Lung (tissue), 17 donors: ENCODE measurements at places on chromosomes 2 and 18.

DNA sequence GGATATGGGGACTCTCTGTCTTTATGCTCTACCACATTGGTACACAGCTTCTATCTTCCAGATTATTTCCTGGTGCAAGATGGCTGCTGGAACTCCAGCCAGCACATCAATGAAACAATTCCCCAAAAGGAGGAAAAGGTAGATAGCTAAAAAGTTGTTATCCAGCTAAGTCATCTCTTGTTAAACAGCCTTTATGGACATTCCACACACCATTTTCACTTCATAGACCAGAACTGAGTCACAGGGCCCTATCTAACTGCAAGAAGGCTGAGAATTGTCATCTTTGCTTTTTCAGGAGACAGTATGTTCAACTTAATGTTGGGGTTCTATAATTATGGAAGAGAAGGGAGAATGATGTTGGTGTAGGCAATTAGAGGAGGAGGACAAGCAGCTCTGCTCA, 133.3 kb upstream of the NOSTRIN start:
- no peak for DNase-seq

DNA sequence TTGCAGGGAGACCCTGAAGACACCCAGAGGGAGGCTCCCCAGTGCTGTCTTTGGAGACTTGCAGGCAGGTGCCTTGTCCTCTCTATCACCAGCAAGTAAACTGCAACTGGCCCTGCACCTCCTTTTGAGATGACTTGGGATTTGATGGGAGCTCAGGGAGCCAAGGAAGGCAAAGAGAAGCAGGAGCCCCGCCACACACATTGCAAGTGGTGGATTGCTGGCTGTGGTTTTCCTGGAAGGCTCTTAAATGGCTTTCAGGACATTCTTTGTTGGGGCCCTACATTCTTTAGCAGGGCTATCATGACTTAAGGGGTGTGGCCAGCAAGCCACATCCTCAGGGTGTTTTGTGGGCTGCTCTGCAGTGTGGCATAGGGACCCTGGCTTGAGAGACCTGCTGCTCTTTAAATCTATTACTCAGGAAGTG, 39.9 kb upstream of the CDC42EP3 start:
- peak; percentile 34 for DNase-seq

DNA sequence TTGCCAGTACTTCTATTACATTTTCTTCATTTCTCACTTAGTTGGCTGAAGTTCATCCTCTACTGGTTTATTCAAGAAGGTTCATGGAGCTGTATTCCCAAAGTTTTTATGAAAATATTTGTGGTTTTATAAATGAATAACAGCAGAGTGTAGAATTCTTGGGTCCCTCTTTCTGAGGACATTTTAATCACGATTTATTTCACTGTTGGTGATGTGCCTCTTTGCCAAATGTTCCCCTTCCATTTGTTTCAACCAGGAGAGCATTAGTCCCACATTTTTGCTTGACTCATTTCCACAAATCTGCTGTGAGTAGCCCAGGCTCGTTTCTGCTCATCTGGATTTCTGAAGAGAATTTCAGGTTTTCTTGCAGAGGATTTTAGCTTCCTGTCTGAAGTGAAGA, 20.8 kb downstream of the COPS7B start:
- DNase-seq = no peak

DNA sequence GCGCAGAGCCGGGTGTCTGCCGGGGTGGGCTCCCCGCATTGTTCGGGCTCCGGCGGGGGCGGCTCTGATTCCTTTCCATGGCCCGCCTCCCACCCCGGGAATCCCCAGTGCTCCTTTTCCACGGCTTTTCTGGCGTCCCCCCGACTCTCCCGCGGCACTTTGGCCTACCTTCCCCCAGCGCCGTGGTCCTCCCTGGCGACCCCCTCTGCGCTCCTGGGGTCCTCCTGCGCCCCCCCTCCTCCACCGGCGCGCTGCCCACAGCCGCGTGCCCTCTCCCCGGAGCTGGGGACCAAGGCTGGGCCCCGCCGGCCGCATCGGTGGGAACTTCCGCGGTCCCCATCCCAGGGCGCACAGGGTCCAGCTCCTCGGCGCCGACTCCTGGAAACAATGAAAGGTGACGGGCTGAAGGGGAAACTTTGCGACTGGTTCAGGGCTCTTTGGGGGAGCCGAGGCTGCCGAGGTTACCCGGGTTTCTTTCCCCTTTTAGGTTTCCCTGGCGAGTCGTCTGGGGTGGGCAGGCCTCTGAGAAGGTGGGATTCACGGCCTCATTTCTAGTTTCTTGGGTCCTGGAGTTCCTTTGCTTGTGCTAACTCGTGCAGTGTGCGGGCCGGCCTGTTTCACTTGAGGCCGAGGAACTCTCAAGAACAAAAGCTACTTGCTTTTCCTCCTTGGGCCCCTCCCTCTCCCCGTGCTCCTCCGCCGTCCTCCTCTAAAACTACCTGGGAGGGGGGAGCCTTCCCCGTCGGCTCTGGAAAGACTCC, 2.2 kb downstream of the TGIF1 start:
- peak; percentile 65 for DNase-seq

GRCh38 chr2:33210626-33211025, 263.9 kb downstream of the LTBP1 start:
- DNase-seq = no peak

GRCh38 chr2:235212501-235213158, 260.8 kb downstream of the SH3BP4 start:
- no peak for DNase-seq

DNA sequence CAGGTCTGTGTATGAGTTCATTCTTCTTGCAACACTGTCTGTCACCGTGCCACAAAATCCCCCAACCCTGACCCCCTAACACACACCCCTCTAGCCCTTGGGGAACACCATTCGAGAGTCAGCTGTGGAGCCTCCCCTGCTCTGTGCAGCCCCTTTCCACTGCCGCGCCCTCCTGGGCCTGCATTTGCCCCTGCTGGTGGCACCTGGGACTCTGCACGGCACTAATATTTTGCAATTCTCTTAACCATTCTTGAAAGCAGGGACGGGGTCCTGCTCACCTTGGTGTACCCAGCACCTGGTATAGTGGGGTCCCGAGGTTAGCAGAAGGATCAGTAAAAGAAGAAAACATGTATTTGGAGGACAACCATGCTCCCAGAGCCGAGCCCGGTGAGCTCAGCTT, 124.0 kb downstream of the HDAC4 start:
- DNase-seq = no peak
